H7 (cell line): ENCODE measurements at places on chromosomes 5 and 9.

DNA sequence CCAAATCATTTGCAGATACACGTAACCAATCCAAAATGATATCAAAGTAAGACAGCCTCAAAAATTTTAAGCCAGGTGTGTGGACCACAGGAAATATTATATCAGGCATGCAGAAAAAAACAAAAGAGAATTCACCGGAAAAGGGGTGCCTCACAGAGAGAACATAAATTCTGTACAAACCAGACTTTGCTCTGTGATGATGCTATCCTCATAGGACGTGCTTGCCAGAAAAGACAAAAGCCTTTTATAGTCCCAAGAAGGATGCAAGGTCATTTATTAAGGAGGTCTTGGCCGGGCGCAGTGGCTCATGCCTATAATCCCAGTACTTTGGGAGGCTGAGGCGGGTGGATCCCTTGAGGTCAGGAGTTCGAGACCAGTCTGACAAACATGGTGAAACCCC is 16.8 kb upstream of the ATP6V1G1 start:
- no peak for DNase-seq

DNA sequence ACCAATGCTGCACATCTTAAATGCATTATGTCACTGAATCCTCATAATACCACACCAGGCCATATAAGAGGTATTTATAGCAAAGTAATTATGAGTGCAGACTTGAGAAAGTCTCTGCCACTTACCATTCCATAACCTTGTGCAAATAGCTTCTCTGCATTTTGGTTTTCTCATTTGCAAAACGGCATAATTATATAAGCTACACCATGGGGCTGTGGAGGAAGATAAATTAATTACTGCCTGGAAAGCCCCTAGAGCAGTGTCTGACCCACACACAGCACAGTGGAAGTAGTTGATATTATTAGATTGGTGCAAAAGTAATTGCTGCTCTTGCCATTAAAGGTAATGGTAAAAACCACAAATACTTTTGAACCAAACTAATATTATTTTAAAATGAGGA is 9.5 kb upstream of the IL9 start:
- no peak for DNase-seq

DNA sequence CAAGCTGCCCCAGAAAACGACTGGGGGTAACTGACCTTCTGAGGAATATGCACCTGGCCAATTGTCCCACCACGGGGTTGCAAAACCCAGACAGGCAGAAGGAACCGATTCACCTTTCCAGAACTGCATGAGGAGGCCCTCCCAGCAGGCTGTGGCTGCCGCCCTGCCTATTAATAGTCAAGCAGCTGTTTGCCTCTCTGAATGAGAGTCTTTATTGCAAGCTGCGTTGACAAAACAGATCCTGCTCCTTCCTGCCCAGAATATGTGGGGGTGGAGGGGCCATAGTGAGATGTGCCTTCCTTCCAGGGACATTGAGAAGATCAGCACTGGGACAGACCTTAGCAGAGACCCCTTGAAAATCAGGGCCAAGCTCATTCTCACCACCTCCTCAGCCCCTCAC is 18.3 kb upstream of the TCOF1 start:
- no peak for DNase-seq

DNA sequence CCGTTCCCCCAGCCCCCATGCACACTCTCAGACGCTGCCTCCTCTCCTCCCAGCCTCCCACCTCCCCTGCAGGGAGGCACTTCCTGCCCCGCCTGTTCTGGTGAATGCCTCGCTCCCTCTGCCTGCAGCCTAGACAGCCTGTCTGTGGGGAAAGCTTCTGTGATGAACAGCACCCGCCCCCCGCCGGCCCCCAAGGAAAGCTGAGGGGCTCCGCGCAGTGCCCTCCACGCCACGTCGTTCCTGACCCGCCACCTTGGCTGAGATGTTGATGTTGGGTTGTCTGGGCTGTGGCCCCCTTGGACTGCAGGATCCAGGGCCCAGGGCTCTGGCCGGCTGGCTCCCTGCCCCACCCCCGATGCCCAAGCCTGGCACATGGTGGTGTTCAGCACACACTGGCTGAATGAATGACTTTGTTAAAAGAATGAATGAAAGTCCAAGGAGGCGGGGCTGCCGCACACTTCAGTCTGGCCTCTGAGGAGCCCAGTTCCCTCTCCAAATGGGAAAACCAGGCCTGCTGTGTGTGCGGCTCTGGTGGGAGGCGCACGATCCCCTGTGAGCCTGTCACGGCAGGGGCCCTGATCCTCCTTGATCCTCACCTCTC is 2.1 kb upstream of the MYMK start:
- DNase-seq: peak; percentile 71

DNA sequence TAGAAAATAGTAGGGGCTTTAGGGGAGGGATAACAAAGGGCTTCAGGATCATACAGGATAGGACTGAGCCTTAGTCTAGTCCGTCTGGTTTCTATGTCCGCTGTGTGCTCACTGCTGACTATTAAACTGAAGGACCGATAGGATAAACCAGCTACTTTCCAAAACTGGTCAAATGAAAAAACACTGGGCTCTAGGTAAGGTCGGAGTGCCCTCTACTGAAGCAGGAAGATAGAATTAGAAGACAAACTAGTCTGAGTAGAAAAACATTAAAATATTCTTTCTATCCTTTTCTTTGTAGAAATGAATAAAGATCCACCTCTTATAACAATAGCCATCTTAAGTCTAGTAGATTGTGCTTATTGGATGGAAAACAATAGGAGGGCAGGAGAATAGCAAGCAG is 133.6 kb downstream of the CEMIP2 start:
- DNase-seq: no peak

DNA sequence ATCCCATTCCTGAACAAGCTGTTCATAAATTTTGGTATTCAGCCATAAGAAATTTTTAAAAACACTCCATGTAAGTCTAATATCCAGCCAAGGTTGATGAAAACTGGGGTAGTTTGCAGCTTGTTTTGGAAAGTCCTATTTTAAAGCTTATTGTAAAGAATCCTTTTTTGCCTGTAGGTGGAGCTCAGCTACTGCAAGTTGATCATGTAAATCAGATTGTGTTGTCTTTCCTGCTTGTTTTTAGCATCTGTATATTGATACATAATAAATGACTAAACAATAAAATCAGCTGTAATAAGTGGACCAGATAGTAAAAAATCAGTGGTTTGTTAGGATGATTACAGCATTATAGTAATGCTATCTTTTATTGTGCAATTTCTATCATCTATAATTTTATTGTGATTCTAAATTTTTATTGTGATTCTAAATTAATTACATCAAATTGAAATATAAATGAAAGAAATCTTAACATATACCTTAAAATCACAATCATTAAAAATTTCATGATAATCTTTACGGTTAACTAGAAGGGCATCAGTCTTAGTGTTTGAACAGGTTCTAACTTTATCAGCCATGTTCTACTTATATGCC is 42.4 kb downstream of the CWC27 start:
- no peak for DNase-seq

DNA sequence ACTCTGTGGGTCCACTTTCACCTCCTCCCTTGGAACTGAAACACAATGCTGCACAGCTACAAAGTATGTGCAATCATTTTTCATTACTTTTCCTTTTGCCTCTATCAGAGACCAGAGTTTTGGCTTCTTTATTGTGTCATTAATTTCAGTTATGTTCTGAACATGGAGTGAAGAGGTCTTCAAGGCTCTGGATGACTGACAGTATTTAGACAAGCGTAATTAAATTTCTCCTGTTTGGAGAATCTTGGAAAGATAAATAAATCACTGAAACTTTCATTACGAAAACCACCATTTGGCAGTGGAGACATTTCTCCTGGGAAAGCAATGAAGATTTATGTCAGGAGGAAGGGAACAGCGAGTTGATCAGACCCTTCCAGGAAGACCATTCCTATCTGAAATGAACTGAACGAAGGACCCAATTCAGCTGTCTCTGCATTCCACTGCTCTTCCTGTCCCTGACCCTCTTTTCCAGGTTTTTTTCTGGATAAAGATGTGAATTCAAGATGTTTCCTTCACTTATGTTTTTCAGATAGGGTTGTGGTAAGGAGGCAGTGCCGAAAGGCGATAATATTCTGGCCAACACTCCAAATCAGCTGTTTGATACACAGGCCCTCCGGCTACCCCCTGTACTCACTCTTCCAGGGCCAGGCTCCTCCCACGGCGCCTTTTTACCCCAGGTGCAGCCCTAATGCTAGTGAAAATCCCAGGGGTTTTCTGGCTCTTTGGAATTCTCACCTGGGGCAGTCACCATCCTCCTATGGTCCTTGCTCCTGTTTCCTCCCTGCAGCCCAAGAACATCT is 77.2 kb upstream of the OSMR start:
- DNase-seq: no peak

- DNase-seq: no peak
Measured at GRCh38 chr9:98342820-98343210, 87.4 kb upstream of the TBC1D2 start.

GRCh38 chr5:135592312-135593045 is 13.7 kb upstream of the CXCL14 start:
- DNase-seq: no peak

GRCh38 chr5:112445626-112446350 is 26.7 kb upstream of the EPB41L4A start:
- no peak for DNase-seq

DNA sequence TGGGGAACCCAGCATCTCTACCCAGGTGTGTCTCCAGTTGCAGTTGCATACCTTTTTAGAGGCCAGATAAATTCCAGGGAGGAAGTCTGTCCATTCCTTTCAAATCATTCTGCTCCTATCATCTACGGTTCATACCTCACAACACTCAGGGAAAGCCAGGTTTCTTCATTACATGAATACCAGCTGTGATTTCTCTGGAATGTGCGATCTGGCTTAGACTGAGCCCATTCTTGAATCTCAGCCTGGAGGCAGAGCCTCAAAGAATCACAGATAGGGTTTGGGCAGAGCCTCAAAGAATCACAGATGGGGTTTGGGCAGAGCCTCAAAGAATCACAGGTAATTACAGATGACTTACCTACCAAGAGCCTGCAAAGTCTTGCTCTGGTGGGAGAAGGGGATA is 7.2 kb downstream of the P4HA2 start:
- DNase-seq: no peak

GRCh38 chr5:176825957-176826356 is 15.6 kb downstream of the UNC5A start:
- no peak for DNase-seq

DNA sequence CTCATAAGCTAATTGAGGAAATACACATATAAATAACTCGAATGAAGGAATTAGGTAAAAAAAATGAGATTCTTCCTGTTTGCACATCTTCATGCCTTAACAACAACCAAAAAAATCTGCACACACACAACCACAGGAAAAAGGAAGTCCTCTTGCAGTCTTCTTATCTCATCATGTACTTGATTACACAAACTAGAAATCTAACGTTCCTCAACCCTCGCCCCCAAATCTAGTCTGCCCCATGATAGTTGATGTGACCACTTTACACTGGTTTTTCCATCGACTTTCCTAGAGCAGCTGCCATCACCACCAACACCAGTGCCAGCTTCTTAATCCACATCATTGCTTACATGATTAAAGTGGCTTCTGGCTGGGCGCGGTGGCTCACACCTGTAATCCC is 31.2 kb upstream of the RNU6ATAC start:
- no peak for DNase-seq

GRCh38 chr9:133387680-133388079 is 11.5 kb downstream of the STKLD1 start:
- DNase-seq: no peak

DNA sequence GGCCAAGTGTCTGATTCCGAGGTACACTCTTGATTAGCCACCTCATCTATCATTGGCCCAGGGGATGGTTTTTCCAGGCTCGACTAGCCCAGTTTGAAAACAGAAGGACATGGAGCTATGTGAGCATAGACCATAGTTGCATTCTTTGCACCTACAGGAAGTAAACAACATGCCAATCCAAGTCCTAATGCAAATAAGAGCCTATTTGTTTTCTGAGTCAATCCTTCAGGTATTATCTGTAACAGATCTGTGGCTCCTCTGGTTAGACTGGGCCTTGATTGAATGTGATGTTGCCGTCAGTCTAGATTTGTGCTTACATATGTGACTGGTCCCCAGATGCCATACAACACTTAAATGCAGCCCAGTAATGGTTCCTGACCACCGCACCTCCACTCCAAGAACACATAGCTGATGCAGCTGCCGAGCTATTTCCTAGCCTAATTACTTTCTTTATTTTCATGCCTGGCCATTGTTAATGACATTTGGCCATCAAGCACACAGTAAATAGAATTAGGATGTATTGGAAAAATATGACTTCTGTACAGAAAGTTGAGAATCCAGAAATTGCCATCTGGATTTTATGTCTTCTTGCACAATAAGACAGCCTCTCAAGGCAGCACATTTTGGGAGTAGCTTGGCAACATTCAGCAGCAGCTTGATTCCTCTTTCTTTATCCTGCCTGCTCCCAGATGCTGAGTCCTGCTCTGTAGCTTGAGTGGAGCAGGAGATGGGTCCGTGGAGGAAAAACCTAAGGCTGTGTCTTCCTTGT is 29.5 kb upstream of the ARHGAP26 start:
- no peak for DNase-seq

- DNase-seq: no peak
Measured at GRCh38 chr5:129716651-129717050, 31.2 kb upstream of the MINAR2 start.

DNA sequence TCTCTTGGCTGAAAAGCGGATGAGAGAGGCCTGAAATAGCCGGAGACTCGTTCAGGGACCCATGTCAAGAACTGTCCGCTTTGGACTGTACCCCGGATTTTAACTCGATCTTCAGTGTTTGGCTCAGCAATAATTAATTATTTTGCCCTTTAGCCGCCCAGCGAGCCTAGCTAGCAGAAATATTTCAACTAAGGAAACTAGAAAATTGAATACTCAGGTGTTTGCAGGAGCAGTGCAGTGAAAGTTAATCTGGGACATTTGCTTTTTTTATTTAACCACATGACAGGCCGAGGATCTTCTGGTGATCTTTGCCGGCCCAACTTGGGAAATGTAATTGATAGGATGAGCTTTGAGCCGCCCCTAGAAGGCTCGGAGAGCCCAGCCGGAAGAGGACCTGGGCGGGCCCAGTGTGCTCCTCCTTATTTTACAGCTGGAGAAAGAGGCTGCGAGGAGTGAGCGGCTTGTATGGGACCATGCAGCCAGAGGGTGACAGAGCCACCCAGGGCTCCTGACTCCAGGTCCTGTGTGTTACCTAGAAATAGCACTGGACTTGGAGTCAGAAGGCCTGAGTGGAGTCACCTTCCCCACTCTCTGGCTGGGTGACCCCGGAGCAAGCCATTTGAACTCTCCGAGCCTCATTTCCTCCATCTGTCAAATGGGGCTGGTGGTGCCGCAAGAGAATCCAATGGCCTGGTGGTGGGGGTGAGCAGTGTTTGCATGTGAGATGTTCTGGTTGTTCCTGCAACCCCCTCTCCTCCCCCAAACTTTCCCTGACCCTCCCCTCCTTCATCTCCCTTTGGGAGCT is 2.4 kb downstream of the PPARGC1B start:
- DNase-seq: peak; percentile 51

- no peak for DNase-seq
Measured at GRCh38 chr5:117496801-117497200, 922.2 kb upstream of the SEMA6A start.

DNA sequence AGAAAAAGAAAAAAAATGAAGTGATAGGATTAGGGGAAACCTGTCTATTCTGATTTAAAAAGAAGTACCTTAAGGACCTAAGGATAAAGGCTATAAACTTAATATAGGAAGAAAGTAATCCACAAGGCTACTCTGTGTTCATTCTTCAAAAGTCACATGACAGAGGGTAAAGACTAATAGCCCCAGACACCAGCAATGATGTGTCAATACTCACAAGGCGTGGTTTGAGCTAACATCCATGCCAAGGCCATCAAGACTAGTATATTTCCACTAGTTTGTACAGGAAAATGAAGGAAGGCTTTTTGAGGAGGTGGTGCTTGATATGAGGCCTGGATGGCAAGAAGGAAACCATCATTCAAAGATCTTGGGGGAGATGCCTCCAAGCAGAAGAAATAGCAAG is 49.7 kb upstream of the TEX48 start:
- DNase-seq: no peak

GRCh38 chr5:98749046-98749445 is 24.4 kb upstream of the RGMB start:
- no peak for DNase-seq
